ENCODE measurements at places on chromosomes 2 and 18.
A peak's percentile ranks its signal among the peaks of the same experiment; 100 is the strongest.

DNA sequence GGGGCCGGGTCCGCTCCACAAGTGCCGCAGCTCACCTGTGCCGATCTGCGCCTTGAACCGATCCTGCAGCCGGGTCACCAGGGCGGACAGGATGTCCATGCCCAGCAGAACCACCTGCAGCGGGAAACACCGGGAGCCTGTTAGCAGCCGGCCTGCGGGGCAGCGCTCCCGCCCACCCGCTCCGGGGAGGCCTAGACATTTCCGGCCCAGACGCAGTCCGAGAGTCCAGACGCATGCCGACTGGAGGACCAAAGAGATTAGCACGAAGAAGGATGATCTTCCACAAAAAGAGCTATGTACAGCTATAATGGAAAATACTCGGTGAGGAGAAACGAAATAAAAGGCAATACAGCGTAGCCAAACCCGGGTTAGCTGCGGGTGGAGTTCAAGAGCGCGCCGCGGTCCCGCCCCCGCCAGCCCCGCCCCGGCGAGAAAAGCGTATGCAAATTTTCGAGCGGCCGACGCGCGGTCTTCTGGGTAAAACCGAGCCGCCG is 421 bp upstream of the RNU4ATAC start:
- DNase-seq = peak; percentile 87

- DNase-seq = no peak
Measured at GRCh38 chr18:34866739-34867138, 156.6 kb downstream of the DTNA start.

DNA sequence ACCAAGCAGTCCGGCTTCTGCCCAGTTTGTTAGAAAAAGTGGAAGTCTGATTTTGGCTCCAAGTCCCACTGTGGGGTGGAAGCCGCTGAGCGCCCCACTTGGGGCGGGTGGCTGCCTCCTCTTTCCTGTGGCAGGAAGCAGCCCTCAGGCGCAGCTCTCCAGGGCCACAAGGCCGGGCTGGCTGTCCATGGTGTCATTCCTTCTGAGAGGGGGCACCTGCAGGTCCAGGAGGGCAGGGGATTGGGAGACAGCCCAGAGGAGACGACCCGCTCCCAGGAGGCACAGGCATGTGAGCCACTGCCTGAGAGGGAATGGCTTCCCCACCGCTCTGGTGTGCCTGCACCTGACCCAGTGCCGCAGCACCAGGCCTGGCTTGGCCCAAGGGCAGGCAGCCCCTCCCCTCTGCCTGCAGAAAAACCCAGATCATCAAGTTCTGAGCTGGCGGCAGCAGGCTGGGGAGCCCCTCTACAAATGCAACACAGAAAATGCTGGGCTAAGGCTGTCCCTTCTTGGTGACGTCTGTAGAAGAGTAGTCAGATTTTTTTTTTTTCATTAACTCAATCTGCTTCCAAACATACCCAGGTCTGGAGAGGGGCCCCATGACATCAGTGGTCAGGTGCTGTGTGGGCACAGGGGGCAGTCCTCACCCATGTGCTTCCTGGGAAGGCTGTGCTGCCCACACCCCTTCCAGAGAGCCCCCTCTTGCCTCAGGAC is 38.4 kb downstream of the HS6ST1 start:
- peak; percentile 46 for DNase-seq

DNA sequence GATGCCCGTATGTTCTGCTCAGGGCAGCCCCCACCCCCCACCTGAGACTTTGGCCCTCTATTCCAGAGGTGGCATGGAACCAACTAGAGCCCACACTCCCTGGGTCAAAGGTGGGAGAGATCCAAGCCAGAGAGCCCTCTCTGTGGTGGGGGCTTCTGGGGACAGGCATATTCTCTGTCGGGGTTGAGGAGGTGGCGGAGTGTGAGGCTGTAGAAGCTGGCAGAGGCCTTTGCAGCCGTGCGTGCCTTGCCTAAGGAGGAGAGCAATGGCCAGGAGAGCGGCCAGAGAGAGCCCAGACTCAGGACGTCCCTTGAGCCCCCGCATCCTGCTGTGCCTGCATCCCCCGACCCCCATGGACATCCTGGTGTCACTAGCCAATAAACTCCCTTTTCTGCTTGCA is 79.2 kb upstream of the HPCAL1 start:
- DNase-seq = no peak

GRCh38 chr2:231795525-231796327 is 9.5 kb downstream of the COPS7B start:
- no peak for DNase-seq

GRCh38 chr2:108458082-108458481 is 9.1 kb downstream of the GCC2 start:
- DNase-seq = no peak

- no peak for DNase-seq
Measured at GRCh38 chr2:46151577-46151976, 145.6 kb upstream of the EPAS1 start.

DNA sequence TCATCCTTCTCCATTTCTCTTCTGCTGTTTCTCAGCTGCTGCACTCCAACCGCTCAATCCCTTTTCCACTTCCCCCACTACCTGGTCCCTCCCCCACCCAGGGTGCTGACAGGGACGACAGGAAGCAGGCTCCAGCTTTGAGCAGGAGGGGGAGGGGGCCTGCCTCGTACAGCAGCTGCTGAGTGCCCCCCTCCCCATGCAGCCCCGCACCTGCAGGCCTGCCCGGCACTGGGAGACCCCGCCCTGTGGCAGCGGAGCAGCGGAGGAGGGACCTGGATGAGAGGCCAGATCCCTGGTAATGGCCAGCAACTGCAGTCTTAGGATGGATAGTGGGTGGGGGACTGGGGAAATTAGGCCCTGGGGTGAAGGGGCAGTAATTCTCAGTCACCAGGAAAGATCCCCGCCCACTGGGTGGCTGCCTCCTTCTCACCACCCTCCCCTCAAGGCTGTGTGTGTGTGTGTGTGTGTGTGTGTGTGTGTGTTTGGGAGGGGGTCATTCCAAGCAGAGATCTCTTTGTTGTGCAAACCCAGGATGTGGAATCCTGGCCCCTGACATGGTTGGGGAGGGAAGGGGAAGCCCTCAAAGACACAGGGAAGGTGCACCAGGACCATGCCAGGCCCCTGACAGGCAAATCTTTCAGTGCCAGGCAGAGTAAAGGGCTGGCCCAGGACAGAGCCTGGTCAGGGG is 6.8 kb upstream of the CRYBA2 start:
- DNase-seq = no peak

DNA sequence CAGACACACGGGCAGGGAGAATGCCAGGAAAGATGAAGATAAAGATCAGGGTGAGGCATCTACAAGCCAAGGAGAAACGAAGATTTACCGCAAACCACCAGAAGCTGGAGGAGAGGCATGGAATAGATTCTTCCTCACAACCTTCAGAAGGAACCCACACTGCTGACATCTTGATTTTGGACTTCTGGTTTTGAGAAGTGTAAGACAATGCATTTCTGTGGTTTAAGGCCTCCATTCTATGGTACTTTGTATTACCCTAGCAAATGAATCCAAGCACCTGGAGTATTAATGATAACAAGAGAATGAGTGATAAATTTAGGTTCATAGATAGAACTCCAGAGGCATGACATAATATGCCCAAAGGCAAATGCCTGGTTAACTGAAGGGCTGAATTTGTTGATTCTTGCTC is 11.8 kb upstream of the FN1 start:
- DNase-seq = no peak

GRCh38 chr2:236607471-236608187 is 38.0 kb downstream of the ACKR3 start:
- DNase-seq = no peak

GRCh38 chr2:120465989-120466703 is 120.2 kb downstream of the INHBB start:
- no peak for DNase-seq

DNA sequence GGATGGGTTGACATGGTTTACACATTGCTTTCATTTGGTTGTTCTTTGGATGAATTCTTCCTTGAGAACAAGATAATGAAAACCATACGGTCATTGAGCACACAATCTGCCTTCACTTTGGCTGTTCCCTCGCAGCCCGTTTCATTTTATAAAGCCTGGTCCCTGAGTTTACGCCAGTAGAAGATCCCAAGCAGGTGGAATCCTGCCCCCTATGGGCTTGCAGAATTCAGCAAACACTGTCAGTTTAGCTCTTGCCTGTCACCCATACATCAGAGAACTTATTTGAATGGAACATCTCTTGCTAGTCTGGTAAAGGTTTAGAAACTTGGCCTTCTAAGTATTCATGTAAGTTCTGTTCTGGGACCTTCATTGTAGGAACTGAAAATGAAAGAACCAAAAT is 666.4 kb upstream of the ZEB2 start:
- peak; percentile 56 for DNase-seq

- DNase-seq = no peak
Measured at GRCh38 chr2:128498589-128498988, 179.9 kb upstream of the HS6ST1 start.
